ENCODE measurements at places on chromosomes 7 and 10.
A peak's percentile ranks its signal among the peaks of the same experiment; 100 is the strongest.

- no peak for DNase-seq
Observed at GRCh38 chr7:79060498-79060897, 393.0 kb downstream of the MAGI2 start.

DNA sequence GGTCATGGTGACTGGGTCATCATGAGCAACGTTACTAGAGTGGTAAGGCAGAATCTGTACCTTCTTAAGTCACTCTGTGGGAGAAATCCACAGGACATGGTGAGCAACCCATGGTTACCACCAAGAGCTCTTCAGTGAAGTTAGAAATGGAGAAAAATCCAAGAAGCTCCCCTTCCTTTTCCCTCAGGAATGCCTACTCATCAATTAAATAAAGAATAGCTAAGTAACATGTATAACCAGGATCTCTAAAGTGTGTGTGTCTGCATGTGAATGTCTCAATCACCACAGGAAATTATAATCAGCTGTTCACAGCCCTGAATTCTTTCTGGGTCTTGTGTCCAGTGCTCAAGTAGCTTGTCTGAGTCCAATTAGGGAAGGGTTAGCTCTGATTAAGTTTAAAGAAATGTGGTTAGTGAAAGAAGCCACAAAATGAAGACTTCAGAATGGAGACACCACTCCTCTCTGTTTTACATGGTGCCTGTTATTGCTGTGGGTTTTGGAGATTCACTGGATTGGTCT, 73.2 kb downstream of the SEM1 start:
- no peak for DNase-seq

- DNase-seq = no peak
Observed at GRCh38 chr7:112093409-112093808, 112.8 kb downstream of the DOCK4 start.

DNA sequence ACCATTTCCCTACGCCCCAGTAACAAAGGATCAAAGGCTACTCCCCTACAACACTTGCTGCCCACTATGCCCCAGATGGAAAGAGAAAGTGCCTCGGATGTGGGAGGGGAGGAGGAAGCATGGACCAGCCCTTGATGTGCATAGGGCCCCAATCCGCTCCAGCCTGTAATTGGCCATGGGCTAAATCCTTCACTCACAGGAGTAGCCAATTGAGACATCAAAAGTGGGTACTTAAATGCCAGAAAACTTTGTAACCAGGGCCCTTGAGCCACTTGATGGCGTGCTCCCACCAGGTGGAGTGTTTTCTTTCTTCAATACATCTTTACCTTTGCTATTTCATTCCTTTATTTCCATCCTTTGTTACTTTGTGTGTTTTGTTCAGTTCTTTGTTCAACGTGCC, 500.5 kb upstream of the LRRN3 start:
- DNase-seq = no peak

GRCh38 chr10:28411648-28412047, 108.8 kb upstream of the MPP7 start:
- DNase-seq = no peak

- DNase-seq = no peak
Observed at GRCh38 chr7:111593343-111593742, 31.1 kb upstream of the IMMP2L start.

- DNase-seq = peak; percentile 70
Observed at GRCh38 chr7:44912775-44913347, 27.5 kb upstream of the PURB start.

DNA sequence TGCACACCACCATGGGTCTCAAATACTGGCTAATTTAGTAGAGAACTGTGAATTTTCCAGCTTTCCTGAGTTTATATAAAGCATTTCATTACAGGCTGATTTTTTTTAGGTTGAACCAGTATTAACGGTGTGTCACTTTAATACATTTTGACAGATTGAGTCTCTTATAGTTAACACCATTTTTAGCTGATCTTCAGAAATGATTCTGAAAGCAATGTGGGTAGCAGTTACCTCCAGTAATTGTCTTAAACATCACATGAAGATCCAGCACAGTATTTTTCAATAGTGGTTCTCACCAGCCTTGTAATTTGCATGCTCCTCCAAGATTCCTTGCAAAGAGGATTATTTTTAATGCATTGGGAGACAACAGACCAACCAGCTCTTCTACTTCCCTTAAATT, 693.6 kb downstream of the PHTF2 start:
- no peak for DNase-seq

DNA sequence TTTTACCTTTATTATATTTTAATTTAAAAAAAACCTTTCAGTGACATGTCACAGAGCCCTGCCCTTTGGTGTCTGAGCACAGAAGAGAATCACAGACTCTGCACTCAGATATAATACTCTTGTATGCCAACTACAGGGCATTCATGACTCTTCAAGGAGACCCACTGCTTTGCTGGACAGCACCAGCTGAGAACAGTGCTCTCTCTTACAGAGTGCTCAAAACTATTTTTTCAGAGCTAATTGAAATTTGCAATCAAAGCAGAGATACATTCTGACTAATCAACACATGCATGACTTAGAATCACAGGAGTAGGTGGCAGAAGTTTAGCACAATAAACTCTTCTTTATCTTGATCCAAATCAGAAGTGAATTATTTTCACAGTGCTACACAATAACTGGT, 99.1 kb downstream of the OSBPL3 start:
- no peak for DNase-seq

GRCh38 chr7:411677-412312, 107.9 kb downstream of the PDGFA start:
- peak; percentile 77 for DNase-seq

- no peak for DNase-seq
Observed at GRCh38 chr10:59382831-59383295, 20.5 kb upstream of the FAM13C start.

- DNase-seq = no peak
Observed at GRCh38 chr10:88437411-88437810, 145.7 kb downstream of the RNLS start.

DNA sequence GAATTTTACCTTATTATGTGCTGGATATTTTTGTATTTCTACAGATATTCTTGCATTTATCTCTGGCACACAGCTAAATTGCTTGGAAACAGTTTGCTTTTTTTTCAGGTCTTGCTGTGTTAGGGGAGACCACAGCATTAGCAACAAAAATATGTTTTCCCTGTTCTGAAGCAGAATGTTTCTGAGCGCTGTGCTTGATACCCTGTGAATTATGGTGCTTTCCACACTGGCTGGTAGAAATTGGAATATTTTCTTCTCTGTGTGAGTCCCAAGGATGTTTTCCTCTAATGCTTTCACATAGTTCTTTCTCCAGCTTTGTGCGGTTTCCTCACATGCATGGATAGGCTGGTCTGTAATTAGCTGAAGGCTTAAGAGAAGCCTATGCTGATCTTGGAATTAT, 651.6 kb upstream of the IGFBP3 start:
- DNase-seq = no peak

- no peak for DNase-seq
Observed at GRCh38 chr7:108307595-108307994, 148.6 kb downstream of the NRCAM start.

- no peak for DNase-seq
Observed at GRCh38 chr10:119663866-119664698, 12.9 kb downstream of the BAG3 start.

DNA sequence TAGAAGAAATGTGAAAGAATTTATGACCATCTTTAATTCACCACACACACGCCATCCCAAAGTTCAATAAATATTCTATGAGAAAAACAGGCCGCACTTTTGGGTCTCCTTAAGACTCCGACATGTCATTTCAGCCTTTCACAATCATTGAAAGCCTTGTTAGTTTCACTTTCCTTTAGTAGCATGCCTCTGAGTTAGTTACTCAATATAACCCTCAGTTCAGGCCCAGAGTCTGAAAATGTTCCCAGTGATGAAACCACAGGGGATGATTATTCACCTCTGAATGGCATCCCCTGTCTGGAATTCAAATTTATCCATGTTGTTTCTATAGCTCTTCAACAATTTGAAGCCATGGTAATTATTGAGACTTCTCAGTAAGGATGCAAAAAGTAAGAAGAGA, 278.1 kb upstream of the NRP1 start:
- DNase-seq = no peak

GRCh38 chr10:627032-627992, 62.2 kb downstream of the DIP2C start:
- peak; percentile 77 for DNase-seq

GRCh38 chr7:158818325-158819213, 10.7 kb downstream of the ESYT2 start:
- DNase-seq = peak; percentile 97

DNA sequence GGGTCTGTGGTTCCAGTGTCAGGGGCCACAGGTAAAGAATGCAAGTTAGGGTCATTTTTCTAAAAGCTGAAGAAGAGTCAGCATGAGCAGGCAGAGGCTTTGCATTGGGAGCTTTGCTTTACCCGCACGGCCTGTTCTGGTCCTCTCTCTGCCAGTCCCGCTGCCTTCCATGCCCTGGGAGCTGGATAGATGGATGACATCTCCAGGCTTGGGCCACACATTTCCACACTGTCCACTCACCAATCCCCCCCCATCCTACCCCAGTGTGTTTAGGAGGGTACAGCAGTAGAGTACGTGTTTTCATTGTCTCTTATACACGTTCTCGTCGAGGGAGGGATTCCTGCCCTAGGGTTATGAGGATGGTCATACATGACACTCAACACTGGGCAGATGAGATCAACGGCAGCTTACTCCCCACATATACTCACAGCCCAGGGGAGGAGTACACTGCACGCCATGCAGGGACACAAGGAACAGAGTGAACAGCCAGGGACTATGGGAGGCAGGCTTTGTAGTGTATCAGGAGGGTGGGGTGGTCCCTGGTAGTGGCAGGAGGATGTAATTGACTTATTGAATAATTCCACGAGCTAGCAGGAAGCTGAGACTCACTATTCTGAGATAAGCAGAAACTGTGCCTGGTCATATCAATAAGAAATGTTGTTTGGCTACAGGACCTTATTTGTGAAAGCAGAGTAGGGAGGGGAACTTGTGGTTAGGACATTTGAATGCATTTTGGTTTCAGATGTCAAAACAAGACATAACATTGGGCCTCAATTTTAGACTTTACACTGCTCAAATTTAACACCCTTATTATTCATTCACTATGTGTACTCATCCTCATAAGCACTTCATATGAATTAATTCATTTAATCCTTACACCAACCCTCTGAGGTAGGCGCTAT, 36.6 kb downstream of the PLPP4 start:
- DNase-seq = no peak

GRCh38 chr10:121598263-121599249, at the start of gene FGFR2:
TSS of gene FGFR2 (minus strand) at chr10:121598444. CDS start at chr10:121593817, 4,627 bp downstream.
- peak; percentile 88 for DNase-seq

- DNase-seq = no peak
Observed at GRCh38 chr10:50396491-50397311, 145.4 kb upstream of the ASAH2 start.

- DNase-seq = no peak
Observed at GRCh38 chr7:154442939-154443338, 390.7 kb downstream of the DPP6 start.

GRCh38 chr7:127873715-127874636, 157.3 kb downstream of the LRRC4 start:
- no peak for DNase-seq

DNA sequence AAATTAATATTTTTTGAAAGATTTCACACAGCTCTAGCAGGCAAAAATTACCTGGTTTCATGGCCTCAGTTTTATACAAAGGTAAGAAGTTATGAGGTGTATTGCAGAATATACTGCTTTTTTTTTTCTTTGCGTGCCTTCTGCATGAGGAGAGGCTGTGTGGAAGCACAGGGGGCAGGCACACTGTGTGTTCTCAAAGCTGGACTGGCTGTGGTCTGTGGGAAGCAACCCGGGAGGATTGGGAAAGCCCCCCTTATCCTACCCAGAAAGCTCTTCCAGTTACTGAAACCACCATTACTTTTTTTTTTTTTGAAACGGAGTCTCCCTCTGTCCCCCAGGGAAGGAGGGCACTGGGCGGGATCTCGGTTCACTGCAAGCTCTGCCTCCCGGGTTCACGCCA, 25.0 kb downstream of the ADARB2 start:
- no peak for DNase-seq

- DNase-seq = no peak
Observed at GRCh38 chr10:51867956-51868355, 168.6 kb upstream of the CSTF2T start.

GRCh38 chr10:129637010-129637409, 170.0 kb downstream of the MGMT start:
- DNase-seq = no peak

DNA sequence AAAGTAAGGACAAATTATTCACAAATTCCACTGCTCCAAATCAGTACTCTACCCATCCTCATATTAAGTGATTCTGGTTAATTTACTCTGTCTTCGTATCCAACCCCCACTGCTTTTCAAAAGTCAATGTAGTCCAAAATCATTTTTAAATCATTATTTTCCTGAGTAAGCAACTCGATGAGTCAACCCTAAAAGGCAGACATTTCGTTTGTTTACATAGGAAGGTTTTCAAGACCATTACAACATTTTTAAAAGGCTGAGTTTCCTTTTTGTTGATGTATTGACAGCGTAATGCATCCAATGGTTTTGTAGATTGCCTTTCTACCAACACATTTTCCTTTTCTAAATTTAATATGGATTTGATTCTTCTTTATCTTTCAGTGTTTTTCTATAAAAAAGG, 523.0 kb upstream of the ANKRD30A start:
- DNase-seq = no peak

DNA sequence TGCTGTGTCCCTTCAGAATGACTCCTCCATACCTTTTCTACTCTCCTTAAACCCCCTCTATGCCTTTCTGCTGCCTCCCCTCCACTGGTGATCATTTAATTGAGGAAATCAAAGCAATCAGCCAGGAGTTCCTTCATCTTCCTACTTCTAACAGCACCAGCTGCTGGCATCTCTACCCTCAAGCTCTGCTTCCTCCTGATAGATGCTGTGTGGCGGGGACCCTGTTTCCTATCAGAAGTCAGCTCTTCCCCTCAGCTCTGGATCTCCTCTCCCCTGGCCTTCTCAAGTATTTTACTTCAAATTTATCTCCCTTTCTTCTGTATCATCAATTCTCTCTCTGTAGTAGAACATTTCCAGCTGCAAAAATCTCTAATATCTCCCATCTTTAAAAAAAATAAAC, 183.7 kb downstream of the ELMO1 start:
- DNase-seq = no peak

GRCh38 chr7:118006979-118007378, 133.7 kb upstream of the CTTNBP2 start:
- no peak for DNase-seq

DNA sequence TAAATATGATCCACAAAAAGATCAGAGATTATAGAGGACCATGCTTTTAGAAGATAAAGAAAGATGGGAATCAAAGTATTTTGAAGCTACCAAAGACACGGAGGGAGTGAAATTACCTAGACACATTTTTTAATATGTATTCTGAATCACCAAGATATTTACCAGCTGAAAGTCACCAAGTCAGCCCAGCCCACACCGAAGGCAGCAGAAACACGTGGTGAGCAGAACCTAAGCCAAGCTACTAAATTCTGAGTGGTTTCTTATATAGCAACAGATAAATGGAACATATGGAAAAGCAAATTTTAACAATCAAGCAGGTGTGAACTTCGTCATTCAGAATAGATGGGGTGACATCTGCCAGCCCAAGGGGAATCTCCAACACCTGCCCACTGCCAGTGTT, 134.7 kb upstream of the AKR1E2 start:
- no peak for DNase-seq

- DNase-seq = no peak
Observed at GRCh38 chr7:134440067-134440466, 18.8 kb downstream of the AKR1B1 start.
